AG09309 (cell line): ENCODE measurements at places on chromosomes 5 and 9.

- DNase-seq, result peak; percentile 68
These were observed 90.5 kb downstream of the PCSK1 start for GRCh38 chr5:96342581-96342980.

DNA sequence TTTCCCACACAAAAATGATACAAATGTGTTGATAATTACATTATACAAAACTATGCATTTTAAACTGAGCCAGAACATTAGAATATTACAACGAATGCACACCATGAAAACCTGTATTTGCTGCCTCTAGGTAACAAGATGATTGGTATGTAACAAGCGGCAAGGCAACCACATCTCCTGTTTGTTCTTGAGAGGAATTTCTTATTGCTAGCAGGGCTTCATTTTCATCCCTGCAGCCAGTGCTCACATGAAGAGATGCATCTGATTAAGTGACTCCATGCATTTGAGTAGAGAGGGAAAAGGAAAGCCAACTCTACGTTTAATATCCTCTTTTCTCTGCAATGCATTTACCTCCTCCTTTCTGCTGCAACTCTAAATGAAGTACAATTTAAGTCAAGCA is 36.6 kb downstream of the FRMD3 start:
- DNase-seq, result no peak

DNA sequence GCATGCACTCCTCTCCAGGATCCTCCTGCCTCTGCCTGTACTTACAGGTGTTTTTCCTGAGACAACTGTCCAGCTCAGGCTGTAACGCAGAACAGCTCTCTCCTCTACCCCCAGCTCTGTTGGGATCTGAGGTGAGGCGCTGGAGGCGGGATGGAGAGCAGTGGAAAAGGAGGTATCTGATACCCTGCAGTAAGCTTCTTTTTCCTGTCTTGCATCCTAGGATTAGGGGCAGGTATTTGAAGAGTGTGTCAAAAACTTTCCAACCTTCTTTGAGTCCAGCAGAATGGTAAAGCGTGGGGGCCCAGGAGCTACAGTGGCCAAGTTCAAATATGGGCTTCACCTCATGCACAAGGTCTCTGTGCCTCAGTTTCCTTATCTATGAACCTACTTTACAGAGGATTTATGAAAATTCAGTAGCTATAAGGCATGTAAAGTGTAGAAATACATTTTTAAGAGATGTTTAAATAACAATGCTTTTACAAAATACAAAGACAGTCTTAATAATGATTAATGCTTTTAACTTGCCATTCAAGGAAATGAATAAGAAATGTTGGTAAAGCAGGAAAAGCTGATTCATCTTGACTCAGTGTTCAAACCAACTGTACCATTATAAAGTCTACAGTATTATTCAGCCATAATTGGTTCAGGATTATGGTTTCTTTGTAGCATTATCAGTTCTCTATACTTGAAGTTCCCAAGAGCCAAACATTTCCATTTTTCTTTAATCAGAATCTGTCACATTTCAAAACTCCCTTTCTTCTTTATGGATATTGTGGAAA is 26.1 kb downstream of the MAP1B start:
- peak; percentile 44 for DNase-seq

- no peak for DNase-seq
These were observed 21.9 kb upstream of the FOCAD start for GRCh38 chr9:20662156-20662555.

- no peak for DNase-seq
These were observed 63.3 kb downstream of the DPYSL3 start for GRCh38 chr5:147446523-147446922.

- no peak for DNase-seq
These were observed 698 bp upstream of the LCN2 start for GRCh38 chr9:128148509-128149000.

GRCh38 chr5:160869989-160870521 is 18.0 kb upstream of the ATP10B start:
- no peak for DNase-seq

GRCh38 chr9:136527721-136528710 is 17.8 kb downstream of the NOTCH1 start:
- DNase-seq, result no peak
